Diencephalon (tissue), 1 donor: ENCODE measurements at places on chromosomes 7 and 10. TPM values are rescaled to one million over a fixed set of nuclear protein-coding genes. Genes with fewer than 3 reads are reported as not detected.

HYAL4 gene
- not detected for total RNA-seq

MET gene
- 2.8 TPM for total RNA-seq

ASAH2 gene
- total RNA-seq, result 3.0 TPM

DENND2A gene
- total RNA-seq, result 43.8 TPM

CTAGE4 gene
- total RNA-seq, result 1.2 TPM

OPALIN gene
- not detected for total RNA-seq

GIMAP6 gene
- 6.9 TPM for total RNA-seq
